ENCODE measurements at places on chromosomes 4 and X. TPM values are rescaled to one million over a fixed set of nuclear protein-coding genes. Genes with fewer than 3 reads are reported as not detected.

Gene HS3ST1
- polyA plus RNA-seq = 0.09 TPM

DNA sequence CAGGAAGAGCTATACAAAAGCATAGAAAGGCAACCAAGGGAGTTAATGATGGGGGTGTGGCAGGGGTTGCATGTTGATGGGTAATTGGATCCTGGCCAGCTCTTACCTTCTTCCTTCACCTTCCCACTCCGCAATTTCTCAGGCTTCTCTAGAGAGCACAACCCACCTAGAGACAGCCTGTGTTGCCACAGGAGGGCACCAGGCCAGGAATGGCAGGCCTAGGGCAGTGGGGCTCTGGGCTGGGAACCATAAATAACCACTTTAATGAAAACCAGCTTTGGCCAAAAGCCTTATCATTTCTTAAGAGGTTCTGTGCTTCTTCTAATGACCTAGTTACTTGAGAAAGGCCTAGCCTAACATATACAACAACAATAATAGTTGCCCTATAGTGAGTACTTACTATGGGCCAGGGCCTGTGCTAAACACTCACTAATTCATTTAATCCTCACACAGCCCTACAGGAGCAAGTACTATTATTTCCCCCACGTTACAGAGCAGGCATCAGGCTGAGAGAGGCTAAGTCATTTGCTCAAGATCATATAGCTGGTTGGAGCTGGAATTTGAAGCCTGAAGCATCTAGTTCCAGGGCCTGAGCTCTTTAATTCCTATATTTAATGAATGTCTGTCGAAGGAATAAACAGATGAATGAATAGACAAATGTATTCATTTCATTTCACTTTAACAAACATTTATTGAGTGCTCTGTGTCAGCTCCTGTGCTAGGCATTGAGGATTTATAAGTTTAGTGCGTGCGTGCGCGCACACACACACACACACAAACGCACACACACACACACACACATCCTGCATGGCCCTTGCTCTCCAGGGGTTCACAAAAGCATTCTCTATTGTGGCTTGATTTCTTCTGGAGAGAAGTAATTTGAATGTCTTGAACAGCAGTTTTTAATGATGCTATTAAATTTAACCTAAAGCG lies 66.8 kb downstream of the RTL9 start:
- peaks cover 2% of the 10 kb centered on the region for H3K4me1 ChIP-seq
- H3K4me3 ChIP-seq = no peak overlapping the region
- DNase-seq = no peak
- H3K36me3 ChIP-seq = no peaks in the 10 kb centered on the region

Gene FAM114A1
- 135 TPM for polyA plus RNA-seq

Gene UGT2B10
- not detected for polyA plus RNA-seq

Gene NXT2
- polyA plus RNA-seq = 2.5 TPM

- DNase-seq = no peak
- no peak overlapping the region for H3K4me3 ChIP-seq
- no peaks in the 10 kb centered on the region for H3K27me3 ChIP-seq
- no peaks in the 10 kb centered on the region for H3K4me1 ChIP-seq
These were observed 73.3 kb upstream of the ZDHHC15 start for GRCh38 chrX:75596178-75596577.

Gene TRIM60
- not detected for polyA plus RNA-seq

Gene SYP
- polyA plus RNA-seq = 0.05 TPM

- DNase-seq = no peak
- no peak overlapping the region for H3K4me3 ChIP-seq
- H3K27me3 ChIP-seq = no peaks in the 10 kb centered on the region
- peaks cover 21% of the 10 kb centered on the region for H3K4me1 ChIP-seq
- H3K27ac ChIP-seq = peak overlapping the region; percentile 78
- H3K36me3 ChIP-seq = no peaks in the 10 kb centered on the region
These were observed 19.5 kb upstream of the CCKAR start for GRCh38 chr4:26509681-26510333.

- no peaks in the 10 kb centered on the region for H3K27me3 ChIP-seq
- no peak overlapping the region for H3K4me3 ChIP-seq
- DNase-seq = no peak
- H3K4me1 ChIP-seq = peaks cover 7% of the 10 kb centered on the region
- H3K27ac ChIP-seq = no peak overlapping the region
These were observed 42.5 kb downstream of the MID1 start for GRCh38 chrX:10577853-10578252.

GRCh38 chr4:84848432-84848831 lies 118.1 kb downstream of the WDFY3 start:
- no peaks in the 10 kb centered on the region for H3K4me1 ChIP-seq
- no peak overlapping the region for H3K4me3 ChIP-seq

GRCh38 chrX:48890934-48891401 lies 6.6 kb downstream of the TIMM17B start:
- peak overlapping the region; percentile 32 for H3K4me3 ChIP-seq
- no peaks in the 10 kb centered on the region for H3K4me1 ChIP-seq
- no peak for DNase-seq
- no peaks in the 10 kb centered on the region for H3K36me3 ChIP-seq
- no peak overlapping the region for H3K27ac ChIP-seq
- no peaks in the 10 kb centered on the region for H3K27me3 ChIP-seq

GRCh38 chr4:84220990-84221389 lies 278.1 kb downstream of the NKX6-1 start:
- H3K4me3 ChIP-seq = no peak overlapping the region
- no peaks in the 10 kb centered on the region for H3K36me3 ChIP-seq
- no peaks in the 10 kb centered on the region for H3K27me3 ChIP-seq

Gene TNIP2
- 46.1 TPM for polyA plus RNA-seq

DNA sequence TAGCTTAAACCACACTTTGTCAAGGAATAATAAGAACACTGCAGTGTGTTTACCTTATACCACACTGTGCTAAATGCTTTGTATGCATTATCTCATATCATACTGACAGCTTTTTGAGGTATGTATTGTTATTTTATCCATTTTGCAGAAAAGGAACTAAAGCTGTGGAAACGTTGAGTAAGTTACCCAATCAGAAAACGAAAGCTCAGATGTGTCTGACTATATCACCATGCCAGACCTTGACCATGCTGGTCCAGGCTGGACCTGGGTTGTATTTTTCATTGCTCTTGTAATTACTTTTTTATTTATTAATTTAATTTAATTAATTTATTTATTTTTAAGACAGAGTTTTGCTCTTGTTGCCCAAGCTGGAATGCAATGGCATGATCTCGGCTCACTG lies 2.1 kb downstream of the HSD17B11 start:
- 0 out of 2 replicates have a peak, but pooled peaks cover 2% of the 10 kb centered on the region for H3K4me1 ChIP-seq
- H3K27me3 ChIP-seq = no peaks in the 10 kb centered on the region
- H3K4me3 ChIP-seq = no peak overlapping the region
- DNase-seq = no peak
- H3K36me3 ChIP-seq = peaks cover 4% of the 10 kb centered on the region

Gene USP17L30
- not detected for polyA plus RNA-seq

Gene FAM9C
- not detected for polyA plus RNA-seq

DNA sequence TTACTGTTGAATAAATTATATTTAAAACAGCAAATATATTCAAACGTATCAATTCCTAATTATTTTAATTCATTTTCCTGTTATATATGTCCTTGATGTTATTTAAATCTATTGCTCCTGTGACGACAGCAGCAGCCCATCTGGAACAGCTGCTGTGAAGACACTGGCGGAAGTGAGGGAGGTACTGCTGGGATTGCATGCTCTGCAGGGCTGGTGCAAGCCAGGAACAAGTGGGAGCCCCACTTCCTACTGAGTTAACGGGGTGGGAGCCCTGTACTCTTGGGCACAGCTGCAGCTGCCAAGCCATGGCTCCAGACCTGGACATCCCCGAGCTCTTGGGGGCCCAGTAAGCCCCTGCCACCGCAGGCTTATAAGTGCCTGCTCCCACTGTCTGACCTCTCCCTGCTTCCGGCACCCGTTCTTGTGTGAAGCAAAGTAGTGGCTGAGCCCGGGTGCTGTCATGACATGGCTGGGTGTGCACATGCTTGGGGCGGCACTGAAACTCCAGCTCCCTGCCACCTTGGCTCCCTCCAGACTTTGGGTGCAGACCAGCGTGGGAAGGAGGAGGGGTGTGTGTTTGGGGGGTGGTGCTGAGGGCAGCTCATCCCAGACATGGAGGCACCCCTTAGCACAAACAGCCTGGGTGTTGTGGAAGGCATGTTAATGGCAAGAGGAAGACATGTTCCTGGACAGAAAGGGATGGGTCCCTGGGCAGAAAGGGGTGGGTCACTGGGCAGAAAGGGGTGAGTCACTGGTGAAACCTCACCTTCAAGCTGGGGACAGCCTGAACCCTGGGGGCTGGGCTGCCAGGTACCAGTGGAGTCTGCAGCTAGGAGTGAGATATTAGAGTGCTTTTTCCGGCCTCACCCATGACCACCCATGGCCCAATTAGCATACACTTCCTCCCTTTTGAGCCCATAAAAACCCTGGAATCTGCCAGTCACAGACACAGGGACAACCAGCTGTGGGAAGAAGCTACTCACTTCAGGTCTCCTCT lies 1981.3 kb upstream of the IGFBP7 start:
- no peaks in the 10 kb centered on the region for H3K4me1 ChIP-seq
- H3K27me3 ChIP-seq = no peaks in the 10 kb centered on the region
- H3K4me3 ChIP-seq = no peak overlapping the region
- no peaks in the 10 kb centered on the region for H3K36me3 ChIP-seq
- H3K27ac ChIP-seq = no peak overlapping the region

DNA sequence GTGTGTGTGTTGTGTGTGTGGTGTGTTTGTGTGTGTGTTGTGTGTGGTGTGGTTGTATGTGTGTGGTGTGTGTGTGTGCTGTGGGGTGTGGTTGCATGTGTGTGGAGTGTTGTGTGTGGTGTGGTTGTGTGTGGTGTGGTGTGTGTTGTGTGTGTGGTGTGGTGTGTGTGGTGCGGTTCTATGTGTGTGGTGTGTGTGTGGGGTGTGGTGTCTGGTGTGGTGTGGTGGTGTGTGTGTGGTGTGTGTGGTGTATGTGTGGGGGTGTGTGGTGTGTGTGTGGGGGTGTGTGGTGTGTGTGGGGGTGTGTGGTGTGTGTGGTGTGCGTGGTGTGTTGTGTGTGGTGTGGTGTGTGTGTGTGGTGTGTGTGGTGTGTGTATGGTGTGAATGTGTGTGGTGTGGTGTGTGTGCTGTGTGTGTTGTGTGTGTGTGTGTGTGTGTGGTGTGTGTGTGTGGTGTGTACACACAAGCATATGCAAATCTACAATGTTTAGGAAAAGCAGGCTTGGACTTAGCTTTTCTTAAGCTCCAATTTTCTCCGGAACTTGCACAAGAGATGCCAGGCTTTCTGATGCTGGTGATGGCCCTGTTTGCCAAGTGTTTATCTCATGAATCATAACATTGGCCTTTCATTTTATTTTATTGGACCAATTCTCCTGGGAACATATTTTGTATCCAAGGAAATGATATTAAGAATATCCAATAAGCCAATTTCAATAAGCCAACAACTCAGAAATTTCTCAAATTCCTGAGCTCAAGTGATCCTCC lies 148.7 kb downstream of the SPATA18 start:
- H3K27ac ChIP-seq = no peak overlapping the region
- H3K36me3 ChIP-seq = no peaks in the 10 kb centered on the region
- no peak overlapping the region for H3K4me3 ChIP-seq
- peak; percentile 7 for DNase-seq

Gene TMEM150C
- 0.09 TPM for polyA plus RNA-seq

GRCh38 chrX:39167791-39168190 lies 366.5 kb downstream of the MID1IP1 start:
- H3K36me3 ChIP-seq = no peaks in the 10 kb centered on the region
- H3K4me1 ChIP-seq = no peaks in the 10 kb centered on the region
- no peak for DNase-seq
- H3K27me3 ChIP-seq = peaks cover 25% of the 10 kb centered on the region

Gene ADH1B
- 0.10 TPM for polyA plus RNA-seq

GRCh38 chr4:154328030-154328429 lies 163.6 kb downstream of the DCHS2 start:
- H3K4me3 ChIP-seq = no peak overlapping the region
- no peak for DNase-seq
- H3K4me1 ChIP-seq = no peaks in the 10 kb centered on the region
- H3K27me3 ChIP-seq = 0 out of 2 replicates have a peak, but pooled peaks cover 2% of the 10 kb centered on the region

- H3K27me3 ChIP-seq = peaks cover 7% of the 10 kb centered on the region
- H3K27ac ChIP-seq = no peak overlapping the region
- no peak for DNase-seq
- H3K4me3 ChIP-seq = no peak overlapping the region
- no peaks in the 10 kb centered on the region for H3K36me3 ChIP-seq
- H3K4me1 ChIP-seq = no peaks in the 10 kb centered on the region
These were observed 107.4 kb downstream of the TSPAN7 start for GRCh38 chrX:38668771-38669170.

GRCh38 chr4:115294717-115295116 lies 181.3 kb upstream of the NDST4 start:
- no peak overlapping the region for H3K27ac ChIP-seq
- no peaks in the 10 kb centered on the region for H3K36me3 ChIP-seq
- no peak overlapping the region for H3K4me3 ChIP-seq
- no peaks in the 10 kb centered on the region for H3K27me3 ChIP-seq
- DNase-seq = no peak
- no peaks in the 10 kb centered on the region for H3K4me1 ChIP-seq

DNA sequence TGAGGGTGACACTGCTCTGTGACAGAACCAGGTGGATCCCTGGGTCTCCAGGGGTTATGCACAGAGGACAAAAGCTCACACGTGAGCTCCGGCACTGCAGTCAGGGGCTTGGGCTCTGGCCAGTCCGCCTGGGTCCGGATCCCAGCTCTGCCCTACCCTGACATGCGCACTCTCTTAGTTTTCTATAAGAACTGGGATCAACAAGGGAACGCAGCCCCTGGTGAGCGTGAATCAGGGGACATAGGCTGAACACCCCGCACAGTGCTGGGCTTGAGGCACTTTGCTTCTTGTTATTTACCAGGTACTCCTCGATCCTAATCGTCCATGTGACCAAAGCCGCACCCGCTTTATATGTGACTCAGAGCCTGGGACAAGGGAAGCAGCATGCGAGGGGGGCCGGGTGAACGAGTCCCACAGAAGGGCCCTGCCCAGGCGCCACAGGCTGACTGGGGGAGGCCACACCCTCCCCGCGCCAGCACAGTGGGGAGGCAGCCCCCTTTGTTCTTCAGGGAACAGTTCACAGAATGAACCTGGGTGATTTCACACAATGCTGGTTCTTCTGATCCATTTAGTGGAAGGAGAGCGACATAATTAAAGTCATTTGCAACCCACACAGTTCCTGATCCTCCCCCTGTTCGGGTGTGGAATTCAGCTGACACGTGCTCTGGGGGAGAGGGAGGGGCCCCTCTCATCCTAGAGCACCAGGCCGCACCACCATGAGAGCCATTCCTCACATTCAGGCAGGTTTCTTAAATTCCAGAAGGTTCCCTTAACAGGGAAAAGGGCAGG lies 55.5 kb downstream of the WFS1 start:
- H3K4me1 ChIP-seq = no peaks in the 10 kb centered on the region
- no peaks in the 10 kb centered on the region for H3K36me3 ChIP-seq
- DNase-seq = no peak

Gene SYTL4
- 1.6 TPM for polyA plus RNA-seq

Data from IMR-90 (cell line).